ENCODE measurements at places on chromosomes 6 and 20.

- DNase-seq = no peak
Measured at GRCh38 chr20:25277051-25277801, 29.3 kb downstream of the PYGB start.

DNA sequence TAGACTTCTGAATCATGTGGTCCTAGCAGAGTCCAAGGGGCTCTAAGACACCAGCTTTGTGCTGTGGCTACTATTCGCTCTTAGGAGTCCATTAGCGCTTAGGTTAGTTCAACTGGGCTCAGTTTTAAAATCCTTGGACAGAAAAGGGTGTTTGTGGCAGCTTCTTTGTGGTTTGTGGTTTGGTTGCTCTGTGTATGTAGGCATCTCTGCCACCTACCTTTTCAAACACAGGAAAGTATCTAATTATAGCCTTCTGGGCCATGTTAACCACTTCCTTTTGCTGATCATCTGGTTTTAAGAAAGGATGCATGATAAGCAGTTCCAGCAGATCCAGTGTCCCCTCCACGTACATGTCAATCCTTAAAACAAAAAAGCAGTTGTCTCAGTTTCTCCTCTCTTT, 10.8 kb downstream of the GSTA4 start:
- peak; percentile 87 for DNase-seq

DNA sequence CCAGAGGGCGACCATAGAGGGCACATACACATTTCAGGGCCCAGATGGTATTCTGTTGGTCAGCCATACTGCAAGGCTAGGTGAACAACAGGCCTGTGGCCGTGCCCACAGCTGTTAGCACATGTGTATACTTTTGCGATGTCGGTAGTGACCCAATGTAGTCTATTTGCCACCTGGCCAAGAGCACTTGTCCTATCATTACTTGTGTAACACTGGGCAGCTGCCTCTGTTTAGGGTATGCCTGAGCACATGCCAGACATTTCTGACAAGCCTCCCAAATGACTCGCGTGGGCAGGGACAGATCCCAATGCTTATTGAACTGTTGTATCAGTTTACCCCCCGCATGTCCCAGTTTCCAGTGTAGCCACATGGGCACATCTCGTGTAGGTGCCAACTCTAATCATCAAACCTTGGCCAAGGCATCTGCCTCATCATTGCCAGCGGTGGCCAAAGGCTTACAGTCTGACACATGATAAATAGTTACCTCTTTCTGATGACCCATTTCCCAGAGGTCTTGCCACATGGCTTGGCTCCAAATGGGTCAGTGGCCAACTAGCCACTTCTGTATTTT, 74.4 kb upstream of the FBXL4 start:
- no peak for DNase-seq

DNA sequence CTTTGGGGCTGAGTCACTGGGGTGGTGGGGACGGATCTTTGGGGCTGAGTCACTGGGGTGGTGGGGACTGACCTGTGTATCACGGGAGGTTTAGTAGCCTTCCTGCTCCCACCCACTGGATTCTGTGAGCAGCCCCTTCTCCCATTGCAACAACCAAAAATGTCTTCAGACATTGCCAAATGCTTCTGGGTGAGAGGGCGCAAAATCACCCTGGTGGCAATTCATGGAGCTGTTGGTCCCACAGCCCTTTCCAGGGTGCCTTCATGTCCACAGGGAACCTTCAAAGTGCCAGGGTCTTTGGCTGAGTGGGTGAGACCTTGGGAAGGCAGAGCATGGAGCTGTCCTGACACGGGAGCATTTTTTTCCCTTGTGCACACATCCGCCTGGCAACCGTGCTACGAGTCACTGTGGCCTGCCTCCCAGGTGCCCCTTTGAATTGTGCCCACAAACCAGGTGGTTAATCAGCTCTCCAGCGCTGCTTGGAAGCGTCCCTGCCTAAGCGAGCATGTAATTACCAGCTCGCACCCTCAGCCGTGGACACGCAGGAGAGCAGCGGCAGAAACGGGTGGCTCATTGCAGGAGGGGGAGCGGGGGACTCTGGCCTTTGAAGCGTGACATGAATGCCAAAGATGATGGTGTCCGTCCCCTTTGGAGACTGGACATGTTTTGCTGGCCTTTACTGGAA, 27.4 kb upstream of the APCDD1L start:
- no peak for DNase-seq

DNA sequence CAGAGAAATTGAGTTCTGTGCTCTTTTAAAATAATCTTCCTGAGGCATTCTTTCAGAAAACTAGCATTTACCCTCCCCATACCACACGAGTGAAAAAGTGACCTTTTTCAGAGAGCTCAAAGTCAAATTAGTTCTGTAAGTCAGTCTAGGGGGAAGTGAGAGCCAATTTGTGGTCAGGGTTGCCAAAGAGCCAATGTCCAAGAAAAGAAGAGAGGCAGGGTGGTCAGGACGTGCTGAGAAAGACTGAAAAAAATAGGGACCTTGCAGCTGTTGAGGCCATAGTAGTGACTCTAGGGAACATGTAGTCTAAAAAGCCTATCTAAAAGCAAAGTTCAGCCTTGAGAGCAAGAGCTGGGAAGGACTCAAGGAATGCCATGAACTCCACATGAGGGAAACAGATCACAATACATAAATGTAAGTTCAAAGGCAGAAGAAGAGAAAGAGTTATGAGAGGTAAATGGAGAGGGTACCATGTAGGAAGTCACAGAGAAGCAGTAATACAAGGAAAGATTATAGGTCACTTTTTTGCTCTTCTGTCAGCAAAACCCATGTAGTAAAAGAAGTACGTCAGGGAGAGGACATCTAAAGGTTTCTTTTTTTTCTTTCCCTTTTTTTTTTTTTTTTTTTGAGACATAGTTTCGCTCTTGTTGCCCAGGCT, 565.1 kb upstream of the FLRT3 start:
- no peak for DNase-seq

DNA sequence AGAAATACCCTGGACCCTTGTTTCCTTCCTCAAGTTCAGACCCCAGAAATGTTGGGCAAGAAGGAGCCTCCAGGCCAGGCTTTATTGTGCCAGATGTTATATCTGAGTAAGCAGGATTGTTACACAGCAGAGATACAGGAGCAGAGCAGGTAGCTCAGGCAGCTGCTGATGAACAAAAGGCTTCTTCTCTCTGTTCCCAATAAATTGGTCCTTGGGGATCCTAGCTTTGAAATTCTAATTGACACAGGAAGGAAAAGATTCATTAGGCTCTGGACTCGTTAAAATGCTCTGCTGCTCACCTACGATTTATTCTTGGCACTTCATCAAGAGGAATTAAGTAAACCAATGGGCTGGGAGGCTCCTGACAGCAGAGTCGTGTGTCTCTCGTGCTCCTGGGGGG, 54.2 kb downstream of the RALY start:
- no peak for DNase-seq

DNA sequence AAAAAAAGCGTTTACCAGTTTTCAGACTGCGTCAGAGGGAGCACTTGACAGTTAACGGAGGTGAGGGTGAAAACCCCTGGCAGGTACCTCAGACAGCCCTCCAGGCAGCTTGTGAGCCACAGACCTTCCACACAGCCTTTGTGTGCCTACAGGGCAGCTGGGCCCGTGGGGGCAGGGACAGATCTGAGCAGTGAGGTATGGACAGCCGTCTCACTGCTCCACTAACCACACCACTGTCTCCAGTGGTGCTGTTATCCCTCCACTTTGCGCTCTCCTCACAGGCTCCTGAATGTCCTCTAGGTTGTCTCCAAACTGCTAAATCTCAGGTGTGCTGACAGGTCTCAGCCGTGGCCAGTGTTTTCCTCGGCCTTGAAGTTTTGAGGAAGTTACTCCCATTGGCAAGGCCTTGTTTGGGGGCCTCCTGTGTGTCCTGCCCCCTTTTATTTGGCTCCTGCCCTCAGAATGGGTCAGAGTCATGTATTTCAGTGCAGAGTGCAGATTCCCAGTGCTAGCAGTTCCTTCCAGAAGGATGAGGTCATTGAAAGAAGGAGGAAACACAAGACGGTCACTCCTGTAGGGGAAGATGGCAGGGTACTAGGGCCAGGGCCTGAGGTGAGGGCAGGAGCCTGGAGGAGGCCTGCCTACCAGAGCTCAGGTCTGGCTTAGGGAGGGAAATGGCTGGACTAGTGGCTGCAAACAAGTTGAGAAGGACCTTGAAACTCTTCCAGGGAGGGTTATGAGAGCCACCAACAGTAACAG, 11.8 kb downstream of the GFRA4 start:
- no peak for DNase-seq

DNA sequence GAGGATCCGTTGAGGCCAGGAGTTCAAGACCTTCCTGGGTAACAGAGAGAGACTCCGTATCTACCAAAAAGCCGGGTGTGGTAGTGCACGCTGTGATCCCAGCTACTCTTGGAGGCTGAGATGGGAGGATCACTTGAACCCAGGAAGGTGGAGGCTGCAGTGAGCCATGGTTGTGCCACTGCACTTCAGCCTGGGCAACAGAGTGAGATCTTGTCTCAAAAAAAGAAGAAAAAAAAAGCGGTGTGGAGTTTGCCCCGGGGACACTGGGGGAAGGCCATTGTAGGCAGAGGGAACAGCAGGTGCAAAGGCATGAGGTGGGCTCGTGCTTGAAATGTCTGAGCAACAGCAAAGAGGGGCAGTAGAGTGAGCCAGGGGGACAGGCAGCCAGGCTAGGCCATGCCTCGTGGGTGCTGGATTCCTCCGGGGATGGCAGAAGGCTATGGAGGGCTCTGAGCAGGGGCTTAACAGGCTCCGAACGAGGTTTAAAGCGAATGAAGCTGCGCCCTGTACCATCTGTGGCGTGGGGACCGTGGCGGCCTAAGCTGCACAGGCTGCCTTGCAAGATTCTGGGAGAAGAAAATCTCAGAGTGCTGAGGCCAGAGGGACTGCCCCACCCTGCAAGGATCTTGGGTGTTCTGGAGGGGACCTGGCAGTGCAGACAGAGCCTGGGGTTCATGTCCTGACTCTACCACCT, 36.9 kb upstream of the NOL4L start:
- DNase-seq = no peak

DNA sequence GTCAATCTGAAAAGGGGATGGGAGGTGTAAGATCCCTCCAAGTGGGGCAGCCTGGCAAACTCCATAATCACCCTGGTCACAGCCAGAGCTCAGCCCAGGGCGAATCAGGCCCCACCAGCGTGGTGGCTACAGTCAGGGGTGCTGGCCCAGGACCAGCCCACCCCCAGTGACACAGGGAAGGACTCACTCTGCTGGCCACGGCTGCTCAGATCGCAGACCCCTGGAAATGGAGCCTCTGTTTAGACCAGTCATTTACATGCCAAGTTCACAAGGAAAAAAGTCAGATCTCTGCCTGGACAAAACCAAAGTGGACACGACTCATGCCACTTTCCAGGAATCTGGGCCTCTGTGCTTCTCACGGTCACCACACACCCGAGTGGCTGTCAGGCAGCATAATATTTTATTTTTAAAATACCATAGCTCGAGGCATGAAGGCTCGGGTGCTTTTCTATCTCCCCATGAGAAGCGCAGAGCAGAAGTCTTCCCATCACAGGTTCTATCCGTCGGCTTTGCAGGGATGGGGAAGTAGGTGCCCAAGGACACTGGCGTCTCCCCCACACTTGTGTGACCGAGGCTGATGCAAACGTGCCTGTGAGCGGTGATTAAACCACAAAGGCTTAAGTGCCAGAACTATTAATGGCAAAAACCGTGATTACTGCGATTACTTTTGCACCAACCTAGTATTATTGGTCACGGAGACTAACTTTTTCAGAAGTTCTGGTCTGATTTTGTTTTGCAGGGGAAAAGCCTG, 13.0 kb downstream of the PXDC1 start:
- no peak for DNase-seq

GRCh38 chr6:24861934-24862333, 63.2 kb upstream of the ARMH2 start:
- DNase-seq = no peak

DNA sequence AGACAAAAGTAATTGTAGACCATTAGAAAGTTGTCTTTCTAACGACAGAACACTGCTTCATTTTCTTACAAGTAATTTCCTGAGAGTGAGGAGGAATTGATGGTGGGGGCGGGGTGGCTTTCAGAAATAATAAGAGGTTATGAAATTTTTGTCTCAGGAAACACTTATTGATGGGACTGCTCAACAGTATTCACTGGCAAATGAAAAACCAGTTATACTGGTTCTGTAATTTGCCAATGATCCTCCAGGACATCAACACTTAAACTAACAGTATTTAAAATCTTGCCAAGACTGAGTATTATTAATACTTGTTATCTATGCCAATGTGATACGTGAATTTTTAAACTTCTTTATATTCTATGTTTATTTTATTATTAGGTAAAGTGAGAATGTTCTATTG, 41.8 kb upstream of the FUT9 start:
- no peak for DNase-seq

DNA sequence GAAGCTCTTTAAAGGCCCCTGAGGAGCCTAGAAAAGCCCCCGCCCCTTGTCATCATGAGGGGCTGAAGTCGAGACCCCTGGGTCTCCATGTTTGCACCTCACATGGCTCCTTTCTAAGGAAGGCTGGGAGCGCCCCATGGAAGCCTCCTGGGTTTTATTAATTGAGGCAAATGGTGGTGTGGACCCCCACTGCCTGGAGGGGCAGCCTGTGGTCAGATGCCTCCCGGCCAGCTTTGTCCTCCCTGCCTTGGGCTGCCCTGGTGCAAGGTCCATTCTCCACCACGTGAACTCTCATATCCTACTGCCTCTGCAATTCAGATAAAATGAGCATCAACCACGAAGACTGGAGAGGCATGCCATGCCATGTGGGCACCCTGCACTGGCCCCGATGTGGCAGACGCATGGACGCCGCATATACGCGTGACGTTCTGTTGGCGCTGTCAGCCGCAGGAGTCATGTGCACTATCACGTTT, 295.5 kb downstream of the TAF4 start:
- DNase-seq = no peak

GRCh38 chr6:149108038-149108748, 209.3 kb upstream of the TAB2 start:
- no peak for DNase-seq

DNA sequence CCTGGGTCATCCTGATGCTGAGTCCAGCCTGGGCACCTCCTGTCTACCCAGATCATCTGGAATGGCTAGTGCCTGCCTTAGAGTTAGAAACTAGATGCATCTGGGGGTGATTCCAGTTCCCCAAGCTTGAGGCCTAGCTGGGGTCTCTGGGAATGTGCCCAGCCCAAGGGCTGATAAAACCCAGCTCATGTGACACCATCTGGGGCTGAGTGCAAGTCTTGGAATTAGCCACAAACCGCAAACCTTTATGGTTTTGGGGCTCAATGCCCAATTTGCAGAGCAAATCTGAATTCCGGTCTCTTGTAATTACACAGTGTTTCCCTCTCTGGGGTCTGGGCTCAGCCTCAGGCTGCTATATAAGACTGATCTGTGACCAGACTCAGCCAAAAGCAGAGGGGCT, at the start of gene BPIFB4:
TSS of gene BPIFB4 (plus strand) at position 385 of the 400 bp plus-strand sequence. CDS start 1,884 bp downstream, outside the sequence.
- no peak for DNase-seq

DNA sequence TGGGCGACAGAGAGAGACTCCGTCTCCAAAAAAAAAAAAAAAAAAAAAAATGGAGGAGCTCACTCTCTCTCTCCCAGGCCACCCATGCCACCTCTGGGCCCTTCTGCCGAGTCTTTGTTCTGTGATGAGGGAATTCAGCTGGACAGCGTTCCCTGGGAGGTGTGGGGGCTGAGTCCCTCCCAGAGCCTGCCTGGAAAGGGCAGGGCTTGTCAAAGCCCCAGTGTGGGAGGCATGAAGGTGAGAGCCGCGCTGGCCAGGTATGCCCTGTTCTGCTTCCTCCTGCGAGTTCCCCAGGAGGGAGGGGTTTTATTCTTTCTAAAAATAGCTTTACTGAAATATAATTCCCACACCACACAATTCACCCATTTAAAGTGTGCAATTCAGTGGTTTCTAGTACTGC, 69.6 kb downstream of the TMEM242 start:
- DNase-seq = no peak
